ENCODE measurements at places on chromosomes 11 and 22. TPM values are rescaled to one million over a fixed set of nuclear protein-coding genes. Genes with fewer than 3 reads are reported as not detected.

Gene CHRNA10
- polyA plus RNA-seq = 0.26 TPM

Gene VSTM5
- not detected for polyA plus RNA-seq

Gene PDE2A
- polyA plus RNA-seq = not detected

Gene MS4A7
- polyA plus RNA-seq = 2.6 TPM

Gene RHBDD3
- 4.5 TPM for polyA plus RNA-seq

Gene HTR3A
- polyA plus RNA-seq = not detected

Gene ZNRF3
- 0.18 TPM for polyA plus RNA-seq

Gene DHCR7
- 15.0 TPM for polyA plus RNA-seq

Gene MUC2
- not detected for polyA plus RNA-seq

DNA sequence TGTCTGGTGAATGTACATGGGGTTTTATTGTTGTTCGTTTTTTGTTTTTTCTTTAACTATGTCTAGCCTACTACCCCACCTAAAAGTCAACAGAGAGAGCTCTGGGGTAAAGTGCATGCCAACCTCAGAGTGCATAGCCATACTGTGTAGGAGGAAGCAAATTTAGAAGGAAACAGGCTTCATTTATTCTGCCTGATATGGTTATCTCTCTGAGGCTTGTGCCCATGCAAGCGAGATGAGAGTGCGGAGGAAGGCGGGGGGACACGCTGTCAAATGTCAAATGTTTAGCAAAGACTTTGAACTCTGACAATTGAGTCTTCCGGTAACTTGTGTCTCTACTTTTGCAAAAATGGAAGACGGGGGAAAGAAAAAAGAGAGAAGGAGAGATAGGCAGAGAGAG, 295.5 kb downstream of the ETS1 start:
- no peaks in the 10 kb centered on the region for H3K36me3 ChIP-seq
- peaks cover 78% of the 10 kb centered on the region for H3K4me1 ChIP-seq
- H3K4me3 ChIP-seq = peak overlapping the region; percentile 92
- DNase-seq = no peak

DNA sequence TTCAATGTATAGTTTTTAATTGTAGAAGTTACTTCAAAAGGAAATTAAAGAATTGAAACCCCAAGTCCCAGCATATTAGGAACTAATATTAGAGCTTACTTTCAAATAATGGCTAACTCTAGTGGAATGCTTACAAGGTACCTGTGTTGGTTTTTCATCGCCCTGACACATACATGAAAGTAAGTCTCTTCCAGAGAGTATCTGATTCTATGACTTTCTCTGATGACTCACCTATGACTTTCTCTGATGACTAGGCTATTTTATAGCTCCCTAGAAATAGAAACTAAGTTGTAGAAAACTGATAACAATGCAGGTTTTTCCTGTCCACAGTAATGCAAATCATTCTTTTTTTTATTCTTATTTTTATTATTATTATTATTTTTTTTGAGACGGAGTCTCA, 33.6 kb upstream of the MMP7 start:
- H3K27ac ChIP-seq = no peak overlapping the region
- DNase-seq = no peak
- H3K4me1 ChIP-seq = peaks cover 43% of the 10 kb centered on the region
- no peak overlapping the region for H3K4me3 ChIP-seq
- peaks cover 4% of the 10 kb centered on the region for H3K36me3 ChIP-seq
- peaks cover 5% of the 10 kb centered on the region for H3K27me3 ChIP-seq

DNA sequence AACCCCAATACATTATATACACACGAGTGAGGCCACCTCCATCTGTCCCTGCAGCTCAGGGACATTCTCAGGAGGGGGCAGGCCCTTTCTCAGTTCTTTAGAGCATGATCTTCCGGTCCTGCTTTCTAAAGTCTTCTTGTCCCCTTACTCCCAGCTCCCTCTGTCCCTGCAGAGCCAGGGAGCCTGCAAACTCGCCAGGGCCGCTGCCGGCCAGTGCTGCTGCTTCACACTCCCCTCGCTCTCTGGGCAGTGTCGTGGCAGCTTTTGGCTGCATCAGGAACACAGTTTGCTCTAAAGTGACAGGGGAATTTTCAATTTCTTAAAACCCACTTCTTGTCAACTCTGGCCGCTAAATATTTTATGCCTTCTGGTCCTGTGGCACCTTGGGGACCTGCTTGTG, 130.1 kb upstream of the NARS2 start:
- no peaks in the 10 kb centered on the region for H3K4me1 ChIP-seq
- DNase-seq = no peak
- no peak overlapping the region for H3K4me3 ChIP-seq
- H3K27me3 ChIP-seq = peaks cover 3% of the 10 kb centered on the region
- H3K27ac ChIP-seq = no peak overlapping the region
- no peaks in the 10 kb centered on the region for H3K36me3 ChIP-seq

DNA sequence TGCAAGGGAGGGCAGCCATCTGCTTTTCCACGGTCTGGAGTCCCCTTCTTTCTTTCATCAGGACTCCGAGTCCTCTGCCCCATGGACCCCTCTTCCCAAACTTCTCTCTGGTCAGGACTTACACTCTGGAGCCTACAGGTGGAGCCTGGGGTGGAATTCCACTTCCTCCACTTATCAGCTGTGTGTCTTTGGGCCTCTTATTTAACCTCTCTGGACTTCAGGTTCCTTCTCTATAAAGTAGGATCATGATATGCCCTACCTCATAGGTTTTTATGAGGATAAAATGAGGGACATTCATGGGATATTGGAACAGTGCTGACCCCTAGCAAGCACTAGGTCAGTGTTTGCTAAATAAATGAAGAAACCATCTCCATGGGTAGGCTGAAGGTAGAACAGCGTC, 1.7 kb downstream of the LINC01488 start:
- H3K27me3 ChIP-seq = no peaks in the 10 kb centered on the region
- DNase-seq = no peak
- H3K27ac ChIP-seq = no peak overlapping the region

- H3K4me1 ChIP-seq = no peaks in the 10 kb centered on the region
- no peak overlapping the region for H3K27ac ChIP-seq
- no peak overlapping the region for H3K4me3 ChIP-seq
- peaks cover 9% of the 10 kb centered on the region for H3K27me3 ChIP-seq
- no peak for DNase-seq
- no peaks in the 10 kb centered on the region for H3K36me3 ChIP-seq
Observed at GRCh38 chr22:27113211-27113635, 455.8 kb downstream of the MIAT start.

GRCh38 chr11:75534259-75535069, 8.7 kb upstream of the GDPD5 start:
- H3K27ac ChIP-seq = peak overlapping the region; percentile 54
- peaks cover 5% of the 10 kb centered on the region for H3K36me3 ChIP-seq
- peaks cover 60% of the 10 kb centered on the region for H3K4me1 ChIP-seq
- peaks cover 14% of the 10 kb centered on the region for H3K27me3 ChIP-seq
- DNase-seq = no peak

- H3K27me3 ChIP-seq = peaks cover 3% of the 10 kb centered on the region
- H3K4me1 ChIP-seq = no peaks in the 10 kb centered on the region
- H3K27ac ChIP-seq = no peak overlapping the region
- H3K4me3 ChIP-seq = no peak overlapping the region
Observed at GRCh38 chr11:36065436-36065835, 121.6 kb downstream of the LDLRAD3 start.

GRCh38 chr22:33652615-33653014, 267.7 kb downstream of the LARGE1 start:
- peaks cover 7% of the 10 kb centered on the region for H3K27me3 ChIP-seq
- peaks cover 3% of the 10 kb centered on the region for H3K36me3 ChIP-seq
- no peak overlapping the region for H3K27ac ChIP-seq
- no peak overlapping the region for H3K4me3 ChIP-seq

DNA sequence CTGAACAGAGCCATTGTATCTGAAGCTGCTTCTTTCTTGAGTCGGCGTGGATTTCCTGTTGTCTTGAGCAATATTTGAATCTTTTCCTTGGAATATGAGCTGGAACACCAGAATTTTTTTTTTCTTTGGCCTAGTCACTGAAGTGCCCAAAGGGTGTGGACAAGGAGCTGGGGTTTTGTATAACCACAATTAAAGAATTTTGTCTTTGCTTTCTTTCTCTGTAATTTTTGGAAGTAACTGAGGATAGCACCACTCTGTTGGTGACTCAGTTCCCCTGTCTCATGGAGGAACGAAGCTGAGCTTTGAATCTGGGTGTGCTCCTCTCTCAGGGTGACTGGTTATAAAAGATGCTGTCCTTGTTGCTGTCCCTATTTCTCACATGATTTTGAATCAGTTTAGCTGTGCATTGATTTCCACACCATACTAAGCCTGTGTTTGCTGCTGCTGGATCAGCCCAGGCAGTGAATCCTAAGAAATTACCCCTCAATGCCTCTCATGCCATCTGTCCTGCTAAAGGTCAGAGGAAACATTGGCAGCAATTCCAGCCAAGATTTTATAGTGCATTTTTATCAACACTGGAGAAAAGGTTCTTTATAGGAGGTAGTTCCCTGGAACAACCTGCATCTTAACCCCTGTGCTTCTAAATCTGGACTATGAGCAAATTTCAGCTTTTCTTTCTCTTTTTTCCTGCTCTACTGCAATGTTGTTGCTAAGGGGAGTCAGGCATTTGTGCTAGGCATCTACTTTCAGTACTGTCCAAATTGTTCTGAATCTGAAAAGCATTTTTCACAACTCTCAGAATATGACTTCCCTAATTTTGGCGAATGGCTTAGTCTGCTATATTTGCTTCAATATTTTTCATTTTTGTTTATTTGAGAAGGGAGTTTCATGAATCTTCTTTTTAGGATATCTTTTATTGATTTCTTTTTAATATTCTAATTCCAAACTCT, 540.8 kb downstream of the SOX6 start:
- H3K27me3 ChIP-seq = peaks cover 6% of the 10 kb centered on the region
- no peaks in the 10 kb centered on the region for H3K4me1 ChIP-seq
- DNase-seq = no peak
- H3K4me3 ChIP-seq = no peak overlapping the region
- no peaks in the 10 kb centered on the region for H3K36me3 ChIP-seq
- H3K27ac ChIP-seq = no peak overlapping the region

DNA sequence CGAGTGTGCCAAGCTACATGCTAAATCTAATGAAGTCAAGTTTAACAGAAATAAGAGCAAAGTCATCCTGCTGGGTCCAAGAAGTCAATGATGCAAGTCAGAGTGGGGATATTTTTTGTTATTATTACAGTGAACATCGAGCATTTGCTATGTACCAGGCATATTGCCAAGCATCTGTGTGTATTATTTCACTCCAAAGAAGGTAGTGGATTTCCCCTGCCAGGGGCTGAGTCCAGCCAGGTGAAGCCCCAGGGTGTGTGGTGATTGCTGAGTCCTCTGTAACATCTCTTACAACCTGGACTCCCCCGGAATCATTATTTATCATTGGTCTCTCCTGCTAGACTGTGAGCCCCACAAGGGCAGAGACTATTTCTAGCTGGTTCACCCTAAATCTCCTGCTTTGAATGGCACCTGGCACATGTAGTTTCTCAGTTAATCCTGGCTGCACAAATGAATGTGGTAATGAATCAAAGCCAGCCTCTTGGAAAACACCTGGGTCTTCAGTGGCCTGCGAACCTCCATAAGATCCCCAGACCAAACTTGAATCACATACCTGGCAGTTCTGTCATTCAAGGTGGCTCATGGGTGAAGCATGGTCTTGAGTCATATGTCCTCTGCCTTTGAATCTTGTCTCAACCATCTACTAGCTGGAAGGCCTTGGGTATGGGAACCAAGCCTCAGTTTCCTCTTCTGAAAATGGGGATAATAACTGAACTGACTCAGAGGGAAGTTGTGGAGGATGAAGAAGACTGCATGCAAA, 549.2 kb downstream of the MIAT start:
- H3K27me3 ChIP-seq = peaks cover 13% of the 10 kb centered on the region
- H3K36me3 ChIP-seq = no peaks in the 10 kb centered on the region
- H3K4me3 ChIP-seq = no peak overlapping the region
- DNase-seq = no peak

- no peaks in the 10 kb centered on the region for H3K4me1 ChIP-seq
- no peak overlapping the region for H3K4me3 ChIP-seq
- no peak overlapping the region for H3K27ac ChIP-seq
- peaks cover 19% of the 10 kb centered on the region for H3K36me3 ChIP-seq
Observed at GRCh38 chr11:87322568-87322967, 284.8 kb downstream of the TMEM135 start.

- no peaks in the 10 kb centered on the region for H3K27me3 ChIP-seq
- peak; percentile 53 for DNase-seq
- H3K27ac ChIP-seq = peak overlapping the region; percentile 42
- H3K36me3 ChIP-seq = peaks cover 11% of the 10 kb centered on the region
- H3K4me1 ChIP-seq = peaks cover 93% of the 10 kb centered on the region
Observed at GRCh38 chr11:35160246-35160824, 21.4 kb downstream of the CD44 start.

- H3K27ac ChIP-seq = no peak overlapping the region
- H3K27me3 ChIP-seq = no peaks in the 10 kb centered on the region
- H3K4me3 ChIP-seq = no peak overlapping the region
- no peaks in the 10 kb centered on the region for H3K4me1 ChIP-seq
- no peak for DNase-seq
Observed at GRCh38 chr11:6856871-6857270, 6.0 kb upstream of the OR10A2 start.

All from immature natural killer cell (primary cell).